ENCODE measurements at places on chromosomes 4 and X. TPM values are rescaled to one million over a fixed set of nuclear protein-coding genes. Genes with fewer than 3 reads are reported as not detected.

DNA sequence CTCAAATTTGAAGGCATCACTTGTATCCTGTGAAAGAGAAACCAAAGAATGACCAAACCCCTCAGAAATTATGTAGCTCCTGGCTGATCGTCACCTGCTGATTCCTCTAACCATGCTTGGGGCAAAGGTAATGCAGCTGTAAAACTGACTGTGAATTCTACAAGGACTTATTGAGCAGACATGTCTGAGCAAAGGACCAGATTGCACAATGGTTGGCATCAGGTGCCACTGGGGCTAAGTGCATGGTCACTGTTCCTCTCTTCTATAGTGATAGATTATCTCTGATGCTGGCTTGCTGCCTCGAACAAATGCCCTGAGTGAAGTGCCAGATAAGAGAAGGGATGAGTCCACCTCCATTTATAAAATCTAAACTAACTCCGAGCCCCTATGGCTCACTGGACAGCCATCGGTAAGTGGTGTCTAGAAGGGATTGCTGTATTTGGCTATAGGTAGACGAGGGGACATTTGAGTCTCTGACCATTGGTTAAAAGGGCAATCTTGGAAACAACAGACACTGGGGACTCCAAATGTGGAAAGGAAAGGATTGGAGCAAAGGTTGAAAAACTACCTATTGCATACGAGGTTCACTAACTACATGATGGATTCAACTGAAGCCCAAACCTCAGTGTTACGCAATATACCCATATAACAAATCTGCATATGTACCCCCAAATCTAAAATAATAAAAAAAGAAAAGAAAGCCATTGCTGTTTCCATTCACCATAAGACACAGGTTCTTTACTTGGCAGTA is 110.7 kb upstream of the IGSF1 start:
- DNase-seq, result no peak

Gene RHOXF2
- total RNA-seq, result not detected

DNA sequence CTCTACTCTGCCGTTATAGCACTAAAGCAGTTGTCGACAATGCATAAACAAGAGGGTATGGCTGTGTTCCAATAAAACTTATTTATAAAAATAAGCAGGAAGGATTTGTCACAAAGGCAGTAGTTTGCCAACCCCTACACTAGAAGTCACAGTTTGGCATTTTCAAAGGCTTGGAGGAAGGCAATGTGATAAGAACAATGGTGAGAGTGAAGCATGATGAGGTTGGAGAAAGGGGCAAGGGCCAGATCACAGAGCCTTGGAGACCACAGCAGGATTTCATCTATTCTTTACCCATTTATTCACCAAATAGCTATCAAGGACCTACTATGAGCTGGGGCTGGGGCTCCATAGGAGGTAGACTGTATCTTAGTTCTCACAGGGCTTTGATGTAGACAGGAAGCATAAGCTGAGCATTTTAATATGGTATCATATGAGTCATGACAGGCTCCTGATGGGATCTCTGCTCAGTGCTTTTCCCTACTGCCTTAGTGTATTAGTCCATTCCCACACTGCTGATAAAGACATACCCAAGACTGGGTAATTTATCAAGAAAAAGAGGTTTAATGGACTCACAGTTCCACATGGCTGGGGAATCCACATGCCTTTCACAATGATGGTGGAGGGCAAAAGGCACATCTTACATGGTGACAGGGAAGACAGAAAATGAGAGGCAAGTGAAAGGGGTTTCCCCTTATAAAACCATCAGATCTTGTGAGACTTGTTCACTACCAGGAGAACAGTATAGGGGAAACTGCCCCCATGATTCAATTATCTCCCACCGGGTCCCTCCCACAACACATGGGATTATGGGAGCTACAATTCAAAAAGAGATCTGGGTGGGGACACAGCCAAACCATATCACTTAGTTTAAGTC is 58.9 kb downstream of the PPM1K start:
- no peak for DNase-seq

Gene STS
- total RNA-seq, result 2.9 TPM

GRCh38 chr4:186953599-186954260 is 230.1 kb upstream of the FAT1 start:
- DNase-seq, result peak; percentile 39

Gene RAB28
- total RNA-seq, result 42.2 TPM

Gene CLDN34
- total RNA-seq, result not detected

GRCh38 chrX:149962859-149963757 is 24.8 kb upstream of the EOLA2 start:
- peak; percentile 69 for DNase-seq
